EL (cell line): ENCODE measurements at places on chromosomes 4 and X.

DNA sequence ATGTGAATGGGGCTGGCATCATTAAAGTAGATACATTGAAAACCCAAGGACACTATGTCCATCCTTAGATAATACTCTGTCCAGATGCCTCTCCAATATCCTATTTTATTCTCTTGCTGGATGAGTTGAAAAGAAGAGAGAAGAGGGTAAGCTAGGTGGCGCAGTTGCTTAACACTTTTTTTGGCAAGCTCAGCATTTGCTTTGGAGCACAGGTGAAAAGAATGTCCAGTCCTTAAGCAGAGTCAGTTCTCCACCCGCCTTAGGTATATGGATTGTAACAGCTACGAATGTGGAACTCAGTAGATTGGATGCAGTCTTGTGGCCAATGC, 208.4 kb downstream of the NWD2 start:
- peak; percentile 56 for DNase-seq

- DNase-seq = no peak
Observed at GRCh38 chr4:144910723-144911122, 187.3 kb downstream of the ANAPC10 start.

DNA sequence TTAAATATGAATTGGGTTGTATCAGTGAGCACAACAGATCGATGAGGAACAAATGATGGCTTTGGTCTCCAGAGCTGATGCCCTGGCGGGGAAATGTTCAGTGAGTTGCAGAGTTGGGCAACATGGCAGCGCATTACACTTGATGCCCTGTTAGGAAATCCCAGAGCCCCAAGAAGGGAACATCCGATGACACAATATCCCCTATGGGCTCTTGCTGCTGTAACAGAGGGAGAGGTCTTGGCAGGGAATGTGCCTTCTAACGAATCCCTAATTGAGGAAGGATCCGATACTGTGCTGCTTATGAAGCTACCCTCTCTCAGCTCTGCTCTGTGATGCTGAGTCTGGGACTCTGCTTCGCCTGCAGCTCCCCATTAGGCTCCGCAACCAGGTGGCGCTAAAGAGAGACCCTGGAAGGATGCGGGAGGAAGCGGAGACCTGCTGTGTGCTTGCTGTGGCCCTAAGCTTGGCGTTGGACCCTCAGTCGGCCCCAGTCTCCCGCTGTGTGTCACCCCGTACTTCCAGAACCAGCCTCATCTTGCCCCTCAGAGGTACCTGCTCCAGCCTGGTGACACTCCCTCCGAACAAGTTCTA, 38.9 kb downstream of the PDHA1 start:
- DNase-seq = no peak

GRCh38 chrX:68841251-68842049, 12.6 kb downstream of the EFNB1 start:
- no peak for DNase-seq

DNA sequence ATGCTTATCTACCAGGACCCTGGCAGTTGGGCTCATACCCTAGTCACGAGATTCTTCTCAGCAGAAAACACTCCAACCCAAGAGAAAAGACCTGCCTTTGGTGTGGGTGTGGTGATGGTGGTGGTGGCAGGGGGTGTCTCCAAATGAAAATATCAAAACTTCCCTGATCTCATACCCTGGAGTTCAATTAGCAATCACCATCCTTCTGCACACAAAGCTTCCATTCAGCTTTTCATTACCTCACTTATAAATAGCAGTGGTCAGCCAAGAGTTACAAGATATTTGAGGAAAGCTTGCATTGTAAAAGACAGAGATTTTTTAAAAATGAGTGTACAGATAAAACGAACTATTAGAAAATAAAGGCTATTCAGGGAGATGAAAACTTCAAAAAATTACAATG, 580.8 kb upstream of the MAGEB2 start:
- DNase-seq = no peak

DNA sequence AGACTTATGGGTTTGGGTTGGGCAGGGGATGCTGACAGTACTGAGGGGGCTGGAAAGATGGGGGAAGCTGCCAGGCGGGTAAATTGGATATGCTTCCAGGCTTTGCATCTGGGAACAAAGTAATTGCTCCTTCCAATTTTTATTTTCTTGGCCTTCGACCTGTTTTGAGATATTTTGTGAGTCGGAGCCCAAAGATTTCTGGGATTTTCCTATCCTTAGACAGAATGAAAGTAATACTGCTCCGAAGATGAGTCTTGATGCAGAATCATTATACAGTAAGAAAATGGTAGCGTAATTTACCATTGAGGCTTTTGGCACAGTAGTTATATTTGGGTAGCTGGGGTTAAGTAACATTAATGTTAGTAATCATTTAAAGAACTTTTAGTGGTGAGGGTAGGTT, 1.4 kb downstream of the SMARCA5 start:
- DNase-seq = no peak
